ENCODE measurements at places on chromosomes 7 and 10.

DNA sequence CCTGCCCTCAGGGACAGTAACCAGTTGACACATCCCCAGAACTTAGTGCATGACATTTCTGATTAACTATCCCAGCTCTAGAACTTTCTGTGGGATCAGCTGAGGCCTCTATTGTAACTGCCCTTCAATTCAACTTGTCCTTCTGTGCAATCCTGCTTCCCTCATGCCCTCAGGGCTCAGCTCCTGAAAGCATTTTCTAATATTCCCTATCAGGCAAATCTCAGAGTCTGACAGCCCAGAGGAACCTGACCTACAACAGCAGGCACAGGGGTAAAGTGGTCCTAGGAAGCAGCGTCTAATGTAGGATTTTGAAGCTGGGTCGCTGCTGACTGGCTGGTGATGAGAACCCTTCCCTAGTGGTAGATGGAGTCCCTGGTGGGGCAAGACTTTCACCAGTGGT lies 13.6 kb upstream of the STN1 start:
- no peak for DNase-seq

DNA sequence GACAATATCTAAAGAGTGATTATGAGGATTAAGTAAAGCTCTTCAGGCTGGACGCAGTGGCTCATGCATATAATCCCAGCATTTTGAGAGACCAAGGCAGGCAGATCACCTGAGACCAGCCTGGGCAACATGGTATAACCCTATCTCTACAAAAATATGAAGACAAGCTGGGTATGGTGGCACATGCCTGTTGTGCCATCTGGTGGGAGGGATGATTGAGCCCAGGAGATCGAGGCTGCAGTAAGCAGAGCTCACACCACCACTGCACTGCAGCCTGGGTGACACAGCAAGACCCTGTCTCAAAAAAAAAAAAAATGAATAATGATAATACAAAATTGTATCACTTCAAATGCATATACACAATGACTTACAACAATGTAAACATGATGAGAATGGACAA lies 195.6 kb upstream of the AUTS2 start:
- DNase-seq: no peak

DNA sequence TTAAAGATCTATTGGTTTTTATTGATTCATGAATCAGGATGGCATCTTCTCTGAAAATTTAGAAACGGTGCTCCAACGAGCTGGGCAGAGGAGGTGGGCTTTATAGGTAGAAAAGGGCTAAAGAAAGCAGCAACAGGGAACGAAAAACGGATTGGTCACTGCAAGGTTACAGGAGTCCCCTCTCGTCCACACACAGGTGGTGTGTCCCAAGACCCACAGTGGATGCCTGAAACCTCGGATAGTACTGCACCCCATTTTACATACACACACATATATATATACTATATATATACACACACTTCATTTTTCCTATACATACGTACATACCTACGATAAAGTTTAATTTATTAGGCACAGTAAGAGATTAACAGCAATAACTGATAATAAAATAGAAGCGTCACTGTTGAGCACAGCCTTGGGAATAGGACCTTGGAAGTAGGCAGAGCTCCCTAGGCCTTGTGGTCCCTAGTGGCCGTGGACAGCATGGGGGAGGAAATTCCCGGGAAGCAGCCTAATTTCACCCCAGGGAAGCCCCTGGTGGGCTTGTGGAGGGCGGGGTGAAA lies 737 bp upstream of the NUB1 start:
- DNase-seq: no peak

- no peak for DNase-seq
Measured at GRCh38 chr10:69201045-69201444, 19.1 kb upstream of the HKDC1 start.

GRCh38 chr10:101158459-101159058 lies 27.5 kb downstream of the TLX1 start:
- no peak for DNase-seq

GRCh38 chr10:79137826-79138225 lies 69.1 kb downstream of the ZMIZ1 start:
- DNase-seq: peak; percentile 11

DNA sequence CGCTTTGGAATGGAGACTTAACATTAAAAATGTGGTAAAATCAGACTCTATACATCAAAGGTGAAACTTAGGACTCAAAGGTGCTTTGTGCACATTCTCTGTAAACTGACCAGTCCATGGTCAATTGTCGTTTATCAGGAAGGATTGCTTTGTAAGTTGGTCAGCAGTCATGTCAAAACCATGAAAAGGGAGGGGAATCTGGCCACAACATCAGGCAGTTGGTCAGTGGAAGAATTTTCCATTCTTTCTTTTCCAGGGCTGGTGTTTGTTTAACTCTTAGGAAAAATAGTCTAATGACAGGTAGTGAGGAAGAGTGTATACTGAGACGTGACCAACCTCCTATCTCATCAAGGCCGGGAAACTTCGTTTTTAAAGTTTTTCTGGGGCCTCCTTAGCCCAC lies 226.5 kb downstream of the ADK start:
- DNase-seq: no peak

- DNase-seq: no peak
Measured at GRCh38 chr7:133196856-133197612, 55.8 kb upstream of the EXOC4 start.

DNA sequence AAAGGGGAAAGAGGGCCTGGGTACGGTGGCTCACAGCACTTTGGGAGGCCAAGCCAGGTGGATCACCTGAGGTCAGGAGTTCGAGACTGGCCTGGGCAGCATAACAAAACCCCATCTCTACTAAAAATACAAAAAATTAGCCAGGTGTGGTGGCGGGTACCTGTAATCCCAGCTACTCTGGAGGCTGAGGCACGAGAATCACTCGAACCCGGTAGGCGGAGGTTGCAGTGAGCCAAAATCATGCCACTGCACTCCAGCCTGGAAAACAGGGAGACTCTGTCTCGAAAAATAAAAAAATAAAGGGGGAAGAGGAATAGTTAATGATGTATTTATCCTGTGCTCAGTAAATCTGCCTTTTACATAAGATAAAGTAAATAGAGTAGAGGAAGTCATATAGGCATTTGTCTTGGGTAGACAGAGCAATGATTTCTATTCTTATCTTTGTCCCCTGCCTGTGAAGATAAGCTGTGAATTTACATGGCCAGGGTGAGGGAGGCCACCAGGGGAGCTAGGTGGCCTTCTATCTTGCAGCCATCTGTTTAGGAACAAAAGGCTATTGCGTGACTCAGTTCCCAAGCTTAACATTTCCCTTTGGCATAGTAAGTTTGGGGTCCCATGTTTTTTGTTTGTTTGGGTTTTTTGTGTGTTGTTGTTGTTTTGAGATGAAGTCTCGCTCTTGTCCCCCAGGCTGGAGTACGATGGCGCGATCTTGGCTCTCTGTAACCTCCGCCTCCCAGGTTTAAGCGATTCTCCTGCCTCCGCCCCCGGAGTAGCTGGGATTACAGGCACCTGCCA lies 73.2 kb upstream of the GTF2I start:
- no peak for DNase-seq

GRCh38 chr10:48526011-48526821 lies 78.7 kb downstream of the ARHGAP22 start:
- DNase-seq: no peak

- no peak for DNase-seq
Measured at GRCh38 chr7:110224643-110225042, 866.3 kb upstream of the LRRN3 start.

DNA sequence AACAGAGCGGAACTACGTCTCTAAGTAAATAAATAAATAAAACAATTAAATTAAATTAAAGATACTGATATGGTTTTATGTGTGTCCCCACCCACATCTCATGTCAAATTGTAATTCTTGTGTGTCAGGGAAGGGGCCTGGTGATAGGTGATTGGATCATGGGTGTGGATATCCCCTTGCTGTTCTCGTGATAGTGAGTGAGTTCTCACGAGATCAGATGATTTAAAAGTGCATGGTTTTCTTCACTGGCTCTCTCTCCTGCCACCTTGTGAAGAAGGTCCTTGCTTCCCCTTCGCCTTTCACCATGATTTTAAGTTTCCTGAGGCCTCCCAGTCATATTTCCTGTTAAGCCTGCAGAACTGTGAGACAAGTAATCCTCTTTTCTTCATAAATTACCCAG lies 29.0 kb upstream of the OGDHL start:
- DNase-seq: no peak

- no peak for DNase-seq
Measured at GRCh38 chr10:70430493-70431445, 10.7 kb downstream of the NODAL start.

DNA sequence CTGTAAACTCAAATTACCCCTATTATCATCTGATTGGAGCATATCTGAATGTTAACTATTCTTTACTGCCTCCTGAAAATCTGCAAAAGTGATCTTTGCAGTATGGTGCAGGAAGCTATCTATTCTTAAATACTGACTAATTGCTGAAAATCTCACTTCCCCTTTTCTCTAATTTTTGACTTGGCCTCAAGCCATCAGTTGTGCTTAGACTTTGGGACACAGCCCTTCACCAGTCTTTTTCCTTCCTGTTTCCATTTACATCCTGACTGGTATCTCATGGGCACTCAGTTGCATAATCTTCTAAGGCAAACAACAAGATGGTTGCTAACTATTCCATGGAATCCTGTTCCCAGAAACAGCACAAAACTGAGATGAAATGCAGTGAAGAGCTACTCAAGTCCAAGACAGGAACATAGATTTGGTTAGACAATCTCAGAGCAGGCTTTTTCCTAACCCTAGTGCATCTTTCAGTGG lies 228.5 kb downstream of the SORCS1 start:
- DNase-seq: no peak

- DNase-seq: no peak
Measured at GRCh38 chr7:19102884-19103283, 14.6 kb downstream of the TWIST1 start.

- DNase-seq: no peak
Measured at GRCh38 chr10:60428387-60428737, 38.7 kb upstream of the ANK3 start.

DNA sequence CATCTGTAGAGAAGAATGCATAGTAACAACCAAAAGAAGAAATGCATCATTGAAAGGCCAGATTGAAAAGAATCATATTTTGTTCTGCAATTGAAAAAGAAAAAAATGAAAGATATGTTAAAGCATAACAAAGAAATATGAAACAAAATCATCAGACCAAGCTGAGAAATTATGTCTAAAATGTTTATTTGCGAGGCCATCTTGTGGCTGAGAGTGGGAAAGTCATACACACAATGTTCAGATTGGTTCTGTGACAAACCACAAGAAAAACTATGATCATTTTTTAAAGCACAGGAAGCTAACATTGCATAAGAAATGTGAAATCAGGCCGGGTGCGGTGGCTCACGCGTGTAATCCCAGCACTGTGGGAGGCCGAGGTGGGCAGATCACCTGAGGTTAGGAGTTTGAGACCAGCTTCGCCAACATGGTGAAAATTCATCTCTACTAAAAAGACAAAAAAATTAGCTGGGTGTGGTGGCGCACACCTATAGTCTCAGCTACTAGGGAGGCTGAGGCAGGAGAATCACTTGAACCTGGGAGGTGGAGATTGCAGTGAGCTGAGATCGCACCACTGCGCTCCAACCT lies 36.6 kb downstream of the ABCB5 start:
- DNase-seq: no peak

- no peak for DNase-seq
Measured at GRCh38 chr10:91664426-91664825, 31.6 kb upstream of the PPP1R3C start.

All from stimulated activated CD8-positive, alpha-beta memory T cell treated with anti-CD3 and anti-CD28 coated beads, Interleukin-4, amount 100 ng/mL, for 1 hour (primary cell).